ENCODE measurements at places on chromosomes 5 and 9.

GRCh38 chr9:133881671-133882381 lies 110.3 kb downstream of the VAV2 start:
- no peak for DNase-seq

DNA sequence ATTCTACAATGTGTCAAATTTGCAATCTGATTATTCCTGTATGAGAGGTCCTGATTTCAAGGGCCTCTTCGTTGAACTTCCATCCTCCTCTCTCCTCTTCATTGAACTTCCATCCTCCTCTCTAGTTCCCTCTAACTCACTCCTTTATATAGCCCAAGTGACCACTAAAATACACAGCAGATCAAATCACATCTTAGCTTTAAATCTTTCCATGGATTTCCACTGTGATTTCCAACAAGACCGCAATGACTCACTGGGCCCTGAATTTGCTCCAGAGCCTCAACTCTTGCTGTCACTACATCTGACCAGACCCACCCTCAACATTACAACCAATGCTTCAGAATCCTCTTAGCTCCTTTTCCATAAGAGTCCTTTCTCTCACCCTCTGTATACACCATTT lies 59.1 kb upstream of the TMEM252 start:
- DNase-seq: no peak

DNA sequence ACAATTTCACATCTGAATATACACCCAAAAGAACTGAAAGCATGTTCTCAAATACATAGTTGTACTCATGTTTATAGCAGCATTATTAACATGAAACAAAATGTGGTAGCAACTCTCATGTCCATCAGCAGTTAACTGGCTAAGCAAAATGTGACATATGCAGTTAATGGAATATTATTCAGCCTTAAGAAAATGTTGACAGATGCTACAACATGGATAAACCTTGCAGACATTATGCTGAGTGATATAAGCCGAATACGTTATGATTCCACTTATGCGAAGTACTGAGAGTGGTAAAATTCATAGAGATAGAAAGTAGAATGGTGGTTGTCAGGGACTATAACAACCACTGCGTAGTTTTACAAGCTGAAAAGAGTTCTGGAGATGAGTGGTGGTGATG lies 1469.0 kb upstream of the ACO1 start:
- no peak for DNase-seq

DNA sequence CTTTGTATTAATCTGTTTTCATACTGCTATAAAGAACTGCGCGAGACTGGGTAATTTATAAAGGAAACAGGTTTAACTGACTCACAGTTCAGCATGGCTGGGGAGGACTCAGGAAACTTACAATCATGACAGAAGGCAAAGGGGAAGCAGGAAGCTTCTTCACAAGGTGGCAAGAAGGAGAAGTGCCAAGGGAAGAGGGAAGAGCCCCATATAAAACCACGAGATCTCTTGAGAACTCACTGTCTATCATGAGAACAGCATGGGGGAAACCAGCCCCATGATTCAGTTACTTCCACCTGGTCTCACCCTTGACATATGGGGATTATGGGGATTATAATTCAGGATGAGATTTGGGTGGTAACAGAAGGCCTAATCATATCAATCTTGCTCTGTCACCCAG lies 60.9 kb upstream of the CHD1 start:
- no peak for DNase-seq

GRCh38 chr5:81980598-81981260 lies 8.9 kb downstream of the ATG10 start:
- no peak for DNase-seq

All from activated CD4-positive, alpha-beta T cell treated with anti-CD3 and anti-CD28 coated beads for 4 hours (primary cell).